ENCODE measurements at places on chromosomes 4 and X. TPM values are rescaled to one million over a fixed set of nuclear protein-coding genes. Genes with fewer than 3 reads are reported as not detected.
A peak's percentile ranks its signal among the peaks of the same experiment; 100 is the strongest.

CFAP299 gene
- 0.17 TPM for total RNA-seq

ETDA gene
- not detected for total RNA-seq

MAGEA4 gene
- total RNA-seq: 47.7 TPM

NRK gene
- total RNA-seq: 4.9 TPM

SPATA18 gene
- total RNA-seq: 16.6 TPM

NAAA gene
- 1,058 TPM for total RNA-seq

SPANXA2 gene
- total RNA-seq: not detected

CHST7 gene
- 8.8 TPM for total RNA-seq

RNF4 gene
- total RNA-seq: 33.9 TPM

ZNF711 gene
- 75.2 TPM for total RNA-seq

GPR119 gene
- total RNA-seq: 1.2 TPM

DNA sequence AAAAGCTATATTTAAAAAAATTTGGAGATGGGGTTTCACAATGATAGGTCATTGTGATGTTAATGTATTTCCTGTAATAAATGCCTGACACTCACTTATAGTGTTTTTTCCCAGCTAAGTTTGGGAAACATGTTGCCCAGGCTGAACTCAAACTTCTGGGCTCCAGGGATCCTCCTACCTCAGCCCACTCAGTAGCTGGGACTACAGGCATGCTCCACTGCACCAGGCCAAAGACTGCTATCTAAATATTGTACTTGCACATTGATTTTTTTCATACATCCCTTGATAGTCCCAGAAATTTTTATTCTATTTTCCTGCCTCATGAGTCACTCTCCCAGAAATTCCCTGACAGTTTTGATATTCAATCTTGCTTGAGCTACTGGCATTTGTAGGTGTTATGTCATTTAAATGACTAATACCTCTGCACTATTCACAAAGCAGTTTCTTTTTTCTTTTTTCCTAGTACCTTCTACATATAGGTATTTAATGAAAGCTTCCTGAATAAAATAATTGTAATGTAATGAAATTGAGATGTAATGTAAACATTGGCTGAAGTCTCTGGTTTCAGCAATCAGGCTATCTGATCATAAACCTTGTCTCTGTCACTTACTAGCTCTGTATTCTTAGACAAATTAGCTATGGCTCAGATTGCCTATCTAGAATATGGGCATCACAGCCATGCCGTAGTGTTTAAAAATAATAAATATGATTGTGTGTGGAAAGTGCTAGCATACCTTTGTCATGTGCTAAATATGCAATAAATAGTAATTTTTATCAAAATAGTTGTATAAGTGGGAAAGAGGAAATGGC lies 1973.0 kb upstream of the AGA start:
- no peaks in the 10 kb centered on the region for H3K27me3 ChIP-seq
- no peak for DNase-seq
- H3K4me3 ChIP-seq: no peak overlapping the region
- no peaks in the 10 kb centered on the region for H3K36me3 ChIP-seq
- H3K4me1 ChIP-seq: no peaks in the 10 kb centered on the region

- H3K27me3 ChIP-seq: no peaks in the 10 kb centered on the region
- DNase-seq: peak; percentile 14
- no peak overlapping the region for H3K4me3 ChIP-seq
- no peaks in the 10 kb centered on the region for H3K36me3 ChIP-seq
These were observed 82.0 kb downstream of the PLS3 start for GRCh38 chrX:115642895-115643530.

DNA sequence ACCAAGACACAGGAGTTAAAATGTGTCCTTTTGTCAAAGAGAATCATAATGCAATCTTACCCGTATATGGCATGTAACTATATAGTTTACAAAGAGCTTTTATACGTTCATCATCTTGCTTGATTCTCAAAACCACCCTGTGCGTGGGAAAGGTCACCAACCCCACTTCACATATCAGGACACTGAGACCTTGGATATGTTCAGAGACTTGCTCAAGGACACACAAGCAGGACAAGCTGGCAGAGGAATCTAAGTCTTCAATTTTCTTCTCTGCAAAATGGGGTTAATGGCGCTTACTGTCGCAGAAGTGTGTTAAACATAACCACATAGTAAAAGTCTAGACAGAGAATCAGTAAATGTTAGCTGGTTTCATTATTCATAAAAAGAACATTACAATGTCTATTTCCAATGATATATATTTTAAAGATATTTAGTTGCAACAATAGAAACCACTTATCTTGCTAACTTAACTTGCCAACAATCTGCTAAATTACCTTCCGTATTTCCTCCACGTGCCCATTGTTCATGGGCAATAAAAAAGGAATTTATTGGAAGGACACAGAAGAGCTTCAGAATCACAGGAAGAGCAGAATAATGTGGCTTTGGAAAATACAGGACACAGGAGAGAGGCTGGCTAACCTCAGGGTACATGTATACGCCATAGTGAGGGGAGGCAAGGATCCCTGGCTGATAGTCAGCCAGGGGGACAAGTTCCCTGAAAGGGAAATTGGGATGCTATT lies 64.6 kb upstream of the TAPT1 start:
- H3K36me3 ChIP-seq: no peaks in the 10 kb centered on the region
- DNase-seq: no peak
- H3K4me1 ChIP-seq: no peaks in the 10 kb centered on the region
- H3K4me3 ChIP-seq: no peak overlapping the region
- no peaks in the 10 kb centered on the region for H3K27me3 ChIP-seq
- H3K27ac ChIP-seq: no peak overlapping the region

DNA sequence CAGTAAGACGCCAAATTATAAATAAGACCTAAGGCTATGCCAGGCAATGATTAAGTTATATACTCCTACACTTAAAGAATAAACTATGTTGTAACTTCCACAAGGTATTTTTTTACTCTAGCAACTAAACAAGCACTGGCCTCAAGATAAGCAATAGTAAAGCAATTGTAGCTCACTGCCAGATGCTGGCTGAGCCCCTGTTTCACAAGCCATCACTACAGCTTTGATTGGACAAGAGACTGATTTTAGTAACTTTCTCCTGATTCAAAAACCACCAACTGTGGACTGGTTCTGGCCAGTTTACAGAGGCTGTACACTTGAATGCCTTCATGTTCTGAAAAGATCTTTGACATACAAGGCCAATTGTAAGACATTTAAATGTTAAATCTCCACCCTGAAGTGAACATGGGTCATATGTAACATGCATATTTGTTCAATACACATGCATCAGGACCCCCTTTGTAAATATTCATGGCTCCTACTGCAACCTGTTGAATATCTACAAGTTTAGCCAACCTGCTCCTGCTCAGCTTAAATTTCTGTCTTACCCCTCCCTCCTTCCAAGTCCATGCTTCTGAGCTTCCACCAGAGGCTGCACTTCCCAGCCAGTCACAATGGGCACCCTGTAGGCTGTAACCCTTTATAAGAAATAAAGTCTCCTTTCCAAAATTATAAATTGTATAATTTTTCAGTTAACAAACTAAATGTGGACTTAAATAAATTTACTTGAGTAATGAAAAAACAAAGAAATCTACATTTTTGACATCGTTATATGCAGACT lies 423.6 kb downstream of the ANKRD50 start:
- DNase-seq: no peak
- no peak overlapping the region for H3K4me3 ChIP-seq
- H3K4me1 ChIP-seq: no peaks in the 10 kb centered on the region
- no peaks in the 10 kb centered on the region for H3K36me3 ChIP-seq

- H3K36me3 ChIP-seq: no peaks in the 10 kb centered on the region
- peak overlapping the region; percentile 12 for H3K4me3 ChIP-seq
- no peaks in the 10 kb centered on the region for H3K4me1 ChIP-seq
These were observed 23.7 kb upstream of the PNMA3 start for GRCh38 chrX:153032397-153033118.

DNA sequence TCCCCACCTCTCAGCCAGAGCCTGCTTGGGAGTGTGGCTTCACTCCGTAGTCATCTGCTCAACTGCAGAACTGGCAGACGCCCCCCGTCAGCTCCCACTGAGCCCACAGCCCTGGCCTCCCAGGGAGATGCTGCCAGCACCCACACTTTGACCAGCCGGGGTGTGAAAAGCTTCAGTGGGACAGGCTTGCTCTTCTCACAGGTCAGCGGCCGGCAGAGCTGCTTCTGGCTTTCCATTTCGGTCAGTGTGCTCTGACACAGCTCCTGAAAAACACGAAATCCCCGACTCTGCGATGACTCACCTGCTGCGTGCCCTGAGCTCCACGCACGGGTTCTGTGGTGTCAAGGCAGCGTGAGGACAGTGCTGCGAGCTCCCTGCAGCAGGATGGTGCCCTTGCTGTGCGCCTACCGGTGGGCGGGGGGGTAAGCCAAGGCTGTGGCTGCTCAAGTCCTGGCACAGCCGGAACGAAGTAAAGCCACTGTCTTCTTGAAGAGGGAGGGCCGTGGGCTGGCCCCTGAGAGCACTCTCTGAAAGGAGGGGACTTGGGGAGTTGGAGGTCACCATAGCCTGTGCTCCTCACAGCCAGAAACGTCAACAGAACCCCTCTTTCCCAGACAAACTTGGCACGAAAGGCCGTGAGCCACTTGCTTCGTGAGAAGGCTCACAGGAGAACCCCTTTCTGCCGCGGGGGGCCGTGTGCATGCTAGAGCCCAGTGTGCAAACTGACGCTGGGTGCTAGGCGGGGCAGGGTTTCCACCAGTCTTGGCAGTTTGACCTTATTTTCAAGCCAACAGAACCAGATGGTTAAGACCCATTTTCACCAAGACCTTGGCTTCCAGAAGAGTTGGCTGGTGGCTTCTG lies 23.6 kb downstream of the NOP14 start:
- no peaks in the 10 kb centered on the region for H3K27me3 ChIP-seq
- peaks cover 4% of the 10 kb centered on the region for H3K36me3 ChIP-seq
- DNase-seq: no peak
- no peak overlapping the region for H3K4me3 ChIP-seq
- H3K4me1 ChIP-seq: peaks cover 16% of the 10 kb centered on the region
- no peak overlapping the region for H3K27ac ChIP-seq

DNA sequence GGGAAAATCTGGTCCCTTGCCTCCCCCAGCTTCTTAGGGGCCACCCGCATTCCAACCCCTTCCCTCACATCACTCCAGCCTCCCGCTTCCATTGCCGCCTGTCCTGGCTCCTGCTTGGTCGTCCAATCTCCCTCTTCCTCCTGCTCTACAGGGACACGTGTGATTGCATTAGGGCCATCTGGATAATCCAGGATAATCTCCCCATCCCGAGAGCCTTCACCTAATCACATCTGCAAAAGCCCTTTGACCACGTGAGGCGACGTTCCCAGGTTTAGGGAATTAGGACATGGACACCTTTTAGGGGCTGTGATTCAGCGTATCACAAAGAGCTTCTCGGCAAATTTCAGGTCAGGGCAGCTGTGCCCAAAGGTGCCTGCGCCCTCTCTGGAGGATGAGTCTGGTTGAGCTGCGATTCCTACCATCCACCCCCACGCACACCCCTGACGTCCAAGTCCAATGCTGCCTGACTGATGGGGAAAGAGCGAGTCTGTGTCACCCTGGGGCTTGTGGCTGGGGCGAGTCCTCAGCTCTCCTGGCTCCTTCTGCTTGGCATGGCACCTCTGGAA lies 104.6 kb downstream of the PSAPL1 start:
- H3K27ac ChIP-seq: no peak overlapping the region
- H3K27me3 ChIP-seq: no peaks in the 10 kb centered on the region
- H3K4me1 ChIP-seq: no peaks in the 10 kb centered on the region
- no peak for DNase-seq
- H3K36me3 ChIP-seq: no peaks in the 10 kb centered on the region

GRCh38 chr4:26020083-26020668 lies 106.2 kb downstream of the SMIM20 start:
- H3K27me3 ChIP-seq: no peaks in the 10 kb centered on the region
- DNase-seq: no peak
- no peaks in the 10 kb centered on the region for H3K36me3 ChIP-seq
- H3K4me3 ChIP-seq: no peak overlapping the region
- no peak overlapping the region for H3K27ac ChIP-seq

GRCh38 chr4:161936625-161937550 lies 226.9 kb downstream of the FSTL5 start:
- no peaks in the 10 kb centered on the region for H3K36me3 ChIP-seq
- H3K4me1 ChIP-seq: no peaks in the 10 kb centered on the region
- DNase-seq: no peak

DNA sequence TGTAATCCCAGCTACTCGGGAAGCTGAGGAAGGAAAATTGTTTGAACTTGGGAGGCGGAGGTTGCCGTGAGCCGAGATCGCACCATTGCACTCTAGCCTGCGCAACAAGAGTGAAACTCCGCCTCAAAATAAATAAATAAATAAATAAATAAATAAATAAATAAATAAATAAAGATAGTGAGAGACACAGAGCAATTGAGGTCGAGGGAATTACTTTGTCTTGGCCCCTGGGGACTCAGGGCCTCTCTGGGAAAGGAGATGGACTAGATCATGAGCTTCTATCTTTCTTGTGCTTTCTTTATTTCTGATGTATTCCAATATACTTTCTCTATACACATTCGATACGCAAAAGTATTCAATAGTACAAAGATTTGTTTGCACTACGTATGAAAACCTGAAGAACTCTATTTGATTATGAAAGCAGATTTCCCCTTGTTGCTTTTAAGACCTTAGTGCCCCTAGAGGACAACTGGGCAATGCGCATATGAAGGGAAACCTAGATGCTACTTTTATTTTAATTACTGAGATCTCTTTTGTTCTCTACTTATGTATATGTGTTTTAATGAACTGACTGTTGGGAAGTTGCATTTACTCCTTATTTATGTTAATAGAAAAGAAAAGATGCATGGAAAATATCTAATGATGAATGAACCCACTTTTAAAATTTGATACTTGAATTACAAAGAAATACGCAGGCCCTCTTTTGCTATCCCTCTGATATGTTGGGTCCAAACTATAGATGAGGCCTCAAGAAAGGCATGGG lies 12.8 kb upstream of the ELOVL6 start:
- no peaks in the 10 kb centered on the region for H3K27me3 ChIP-seq
- no peaks in the 10 kb centered on the region for H3K4me1 ChIP-seq
- no peaks in the 10 kb centered on the region for H3K36me3 ChIP-seq

DNA sequence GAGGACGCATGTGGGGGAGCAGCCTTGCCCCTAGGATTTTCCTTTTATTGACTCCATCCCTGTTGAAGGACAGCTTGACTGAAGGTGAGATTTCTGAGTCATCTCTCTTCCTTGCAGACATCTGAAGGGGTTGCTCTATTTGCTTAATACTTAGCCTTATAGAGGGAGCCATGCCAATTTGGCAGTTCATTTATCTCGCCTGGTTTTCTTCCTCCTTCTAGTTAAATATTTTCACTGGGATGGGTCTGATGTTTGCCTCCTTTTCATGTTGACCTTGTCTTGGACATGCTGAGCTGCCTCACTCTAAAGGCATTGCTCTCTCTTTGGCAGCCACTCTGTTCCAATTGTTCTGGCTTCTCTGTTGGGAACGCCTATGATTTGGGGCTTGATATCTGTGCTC lies 151.0 kb upstream of the PSAPL1 start:
- no peak overlapping the region for H3K27ac ChIP-seq
- no peaks in the 10 kb centered on the region for H3K27me3 ChIP-seq
- no peaks in the 10 kb centered on the region for H3K36me3 ChIP-seq
